AG09309 (cell line): ENCODE measurements at places on chromosomes 3 and 15.

DNA sequence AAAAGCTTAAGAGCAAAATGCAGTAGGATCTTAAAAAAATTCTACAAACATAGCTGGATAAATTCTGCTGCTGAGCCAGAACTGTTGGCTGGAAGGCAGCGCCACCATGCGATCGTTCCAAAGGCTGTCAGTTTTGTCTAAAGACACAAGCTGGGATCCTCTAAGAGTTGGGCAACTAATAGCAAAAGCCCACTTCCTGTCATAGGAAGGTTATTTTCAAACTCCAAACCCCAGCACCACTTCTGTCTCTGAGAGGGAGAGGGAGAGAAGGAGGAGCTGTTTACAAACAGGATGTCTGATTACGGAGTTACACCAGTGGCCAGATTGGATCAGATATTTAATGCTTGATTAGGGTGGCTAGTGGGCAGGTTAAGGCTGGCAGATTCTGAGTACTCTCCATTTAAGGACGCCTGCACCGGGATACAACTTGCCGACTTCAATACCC is 44.0 kb downstream of the EIF4E3 start:
- peak; percentile 44 for DNase-seq

DNA sequence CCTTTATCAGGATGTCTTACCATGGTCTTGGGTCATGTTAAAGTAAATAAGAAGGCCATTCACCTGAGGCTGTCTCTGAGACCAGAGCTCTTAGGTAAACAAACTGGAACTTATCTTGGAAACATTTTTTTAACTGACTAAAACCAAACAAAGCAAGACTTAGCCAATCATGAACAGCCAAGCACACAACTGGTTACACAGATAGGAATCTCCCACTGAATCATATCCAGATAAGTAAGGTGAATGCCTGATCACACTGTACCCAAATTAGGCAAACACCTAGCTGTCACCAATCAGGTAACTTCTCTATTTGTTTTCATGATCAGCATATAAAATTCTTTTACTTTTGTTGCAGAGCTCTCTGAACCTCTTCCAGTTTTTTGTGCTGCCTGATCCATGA is 205.4 kb downstream of the CNTN3 start:
- DNase-seq, result no peak

DNA sequence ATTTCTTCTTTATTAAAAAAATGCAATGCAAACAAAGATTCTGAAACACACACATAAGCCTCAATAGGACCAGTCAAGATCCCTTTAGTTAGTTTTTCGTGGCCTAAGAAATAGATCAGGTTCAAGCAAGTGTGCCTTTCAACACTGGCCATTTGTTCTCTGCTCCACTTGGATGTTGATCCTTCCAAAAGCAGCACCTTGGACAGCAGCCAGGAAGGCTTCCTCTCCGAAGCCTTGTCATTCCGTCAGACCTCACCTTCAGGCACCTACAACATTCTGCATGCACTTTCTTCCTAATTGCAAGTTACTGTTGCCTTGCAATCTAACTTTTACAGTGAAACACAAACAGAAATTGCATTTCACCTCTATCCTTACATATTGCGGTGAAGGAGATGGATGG is 155.9 kb upstream of the FEZF2 start:
- no peak for DNase-seq

- no peak for DNase-seq
Observed at GRCh38 chr3:150142936-150143335, 172.2 kb upstream of the PFN2 start.

DNA sequence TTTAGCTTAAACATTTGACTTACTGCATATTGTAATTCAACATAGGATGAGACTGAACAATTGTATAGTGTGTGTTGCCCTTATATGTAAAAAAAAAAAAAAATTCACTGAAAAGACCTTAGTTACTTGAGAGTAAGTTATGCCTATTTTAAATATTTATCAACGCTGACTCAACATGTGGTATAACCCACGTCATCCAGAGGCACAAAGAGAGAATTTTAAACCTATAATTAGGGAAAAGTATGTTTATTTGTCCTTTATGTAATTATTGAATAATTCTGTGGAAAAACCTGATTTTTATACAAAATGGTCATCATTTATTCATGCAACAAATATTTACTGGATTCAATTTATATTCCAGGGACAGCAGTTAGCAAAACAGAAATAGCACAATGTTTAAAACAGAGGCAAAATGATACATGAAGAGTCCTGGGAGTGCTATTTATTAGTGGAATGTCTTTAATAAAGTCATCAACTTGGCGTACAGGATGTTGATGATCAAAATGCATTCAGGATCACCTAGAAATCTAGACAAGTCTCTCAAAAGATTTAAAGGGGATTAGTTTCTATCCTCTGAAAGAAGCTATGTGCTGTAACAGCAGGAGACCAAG is 223.7 kb downstream of the PCCB start:
- peak; percentile 41 for DNase-seq

DNA sequence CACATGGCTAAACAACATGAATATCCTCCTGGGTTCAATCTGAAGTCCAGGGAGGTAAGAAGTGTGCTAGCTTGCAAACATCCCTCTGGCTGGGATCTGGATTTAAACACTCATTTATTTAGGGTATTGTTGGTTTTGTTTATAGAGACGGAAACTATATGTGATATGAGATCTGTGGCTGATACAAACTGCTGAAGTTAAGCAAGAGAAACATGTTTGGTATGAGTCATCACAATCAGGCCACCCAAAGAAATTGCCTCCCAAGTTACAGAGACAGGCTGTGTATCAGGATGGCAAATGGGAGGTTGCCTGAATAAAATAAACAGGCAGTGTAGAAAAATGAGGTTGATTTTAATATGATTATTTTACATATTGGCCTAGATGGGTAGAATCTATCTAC is 562.1 kb downstream of the IGSF11 start:
- no peak for DNase-seq

GRCh38 chr3:10194328-10195071 is 29.8 kb downstream of the IRAK2 start:
- DNase-seq, result no peak

GRCh38 chr3:40680685-40681657 is 156.2 kb downstream of the ZNF621 start:
- no peak for DNase-seq

GRCh38 chr3:80445641-80446040 is 677.8 kb upstream of the ROBO1 start:
- DNase-seq, result no peak

GRCh38 chr15:28961391-28961790 is 75.6 kb downstream of the APBA2 start:
- no peak for DNase-seq

GRCh38 chr15:91688811-91689210 is 164.7 kb upstream of the SLCO3A1 start:
- DNase-seq, result no peak

DNA sequence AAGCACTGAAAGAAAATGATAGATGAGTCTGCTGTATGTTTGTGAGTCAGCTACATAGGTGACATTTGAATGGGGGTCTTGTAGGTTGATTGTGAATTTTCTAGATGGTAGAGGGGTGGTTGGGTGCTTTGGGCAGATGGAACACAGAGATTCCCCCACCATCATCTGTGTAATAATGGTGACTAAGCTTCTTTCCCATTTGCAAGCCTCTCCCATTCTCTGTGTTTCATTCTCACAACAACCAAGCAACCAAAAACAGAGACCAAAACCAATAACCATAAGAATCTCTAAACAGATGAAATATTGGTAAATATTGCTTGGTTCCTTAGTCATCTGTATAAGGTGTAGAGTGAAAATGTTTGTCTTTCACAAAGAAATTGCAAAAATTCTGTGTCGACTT is 17.8 kb upstream of the UTS2B start:
- DNase-seq, result no peak

DNA sequence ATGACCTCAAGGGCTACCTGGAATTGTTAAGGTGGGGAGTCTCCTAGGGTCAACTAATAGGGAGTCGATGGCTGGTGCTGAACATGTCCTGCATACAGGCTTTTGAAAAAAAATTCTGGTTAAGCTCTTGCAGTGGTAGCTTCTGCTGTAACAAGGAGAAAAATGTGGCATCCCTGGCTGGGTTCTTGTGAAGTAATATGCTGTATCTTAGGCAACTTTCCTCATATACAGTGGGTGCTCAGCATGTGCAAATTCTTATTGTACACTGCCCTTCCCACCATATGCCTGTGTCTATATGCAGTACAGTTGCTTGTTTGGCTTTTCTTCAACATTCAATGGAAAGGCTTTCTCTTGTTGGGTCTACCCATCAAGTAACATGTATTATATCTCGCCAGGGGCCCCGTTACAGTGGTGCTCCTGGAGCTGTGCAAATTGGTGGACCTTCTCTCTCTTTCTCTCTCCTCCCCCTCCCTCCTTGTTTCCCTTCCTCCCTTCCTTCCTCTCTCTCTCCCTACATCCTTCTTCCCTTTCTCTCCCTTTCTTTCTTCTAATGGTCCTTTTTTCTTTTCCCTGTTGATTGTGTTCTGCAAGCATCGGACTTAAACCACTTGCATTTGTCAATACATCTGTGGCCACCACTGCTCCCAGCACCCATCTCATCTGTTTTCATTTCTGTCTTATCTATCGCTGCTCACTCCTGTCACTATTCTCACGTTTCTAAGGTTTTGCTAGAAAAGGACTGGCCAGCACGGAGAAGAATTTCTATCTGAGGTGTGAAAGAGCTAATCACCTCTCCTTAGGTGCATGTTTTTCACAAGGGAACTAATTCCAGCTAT is 35.2 kb downstream of the TGFBR2 start:
- DNase-seq, result no peak

DNA sequence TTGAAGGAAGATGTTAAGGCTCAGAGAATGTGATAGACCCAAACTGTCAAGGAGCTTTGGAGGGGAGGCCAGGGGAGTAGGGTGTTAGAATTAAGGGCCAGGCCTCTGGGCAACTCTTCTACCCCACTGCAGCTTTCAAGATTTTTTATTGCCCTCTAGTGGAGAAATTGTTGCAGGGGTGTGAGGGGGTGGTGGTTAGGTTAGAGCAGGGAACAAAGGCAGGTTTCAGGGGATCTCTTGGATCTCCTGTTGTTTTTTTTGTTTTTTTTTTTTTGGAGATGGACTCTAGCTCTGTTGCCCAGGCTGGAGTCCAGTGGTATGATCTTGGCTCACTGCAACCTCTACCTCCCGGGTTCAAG is 1.4 kb upstream of the SEC13 start:
- no peak for DNase-seq

GRCh38 chr15:61115241-61115640 is 113.9 kb downstream of the RORA start:
- peak; percentile 52 for DNase-seq

DNA sequence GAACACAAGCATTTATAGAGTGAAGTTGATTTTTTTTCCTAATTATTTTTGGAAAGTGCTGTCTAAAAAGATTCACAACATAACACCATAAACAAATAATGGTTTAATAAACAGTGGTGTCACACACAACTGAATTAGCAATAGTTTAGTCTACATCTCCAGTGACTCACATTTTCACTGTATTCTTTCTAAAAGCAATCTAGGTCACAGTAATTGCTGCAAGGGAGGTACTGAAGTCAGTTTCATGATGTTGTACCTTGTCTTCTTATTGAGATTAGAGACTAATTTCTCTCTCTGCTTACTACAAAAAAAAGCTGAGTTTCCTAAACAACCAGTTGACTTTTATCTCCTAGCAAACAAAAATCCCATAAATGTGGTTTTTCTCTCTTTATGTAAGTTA is 29.6 kb downstream of the PLSCR4 start:
- DNase-seq, result no peak

- DNase-seq, result no peak
Observed at GRCh38 chr3:114743746-114744485, 403.2 kb downstream of the ZBTB20 start.

DNA sequence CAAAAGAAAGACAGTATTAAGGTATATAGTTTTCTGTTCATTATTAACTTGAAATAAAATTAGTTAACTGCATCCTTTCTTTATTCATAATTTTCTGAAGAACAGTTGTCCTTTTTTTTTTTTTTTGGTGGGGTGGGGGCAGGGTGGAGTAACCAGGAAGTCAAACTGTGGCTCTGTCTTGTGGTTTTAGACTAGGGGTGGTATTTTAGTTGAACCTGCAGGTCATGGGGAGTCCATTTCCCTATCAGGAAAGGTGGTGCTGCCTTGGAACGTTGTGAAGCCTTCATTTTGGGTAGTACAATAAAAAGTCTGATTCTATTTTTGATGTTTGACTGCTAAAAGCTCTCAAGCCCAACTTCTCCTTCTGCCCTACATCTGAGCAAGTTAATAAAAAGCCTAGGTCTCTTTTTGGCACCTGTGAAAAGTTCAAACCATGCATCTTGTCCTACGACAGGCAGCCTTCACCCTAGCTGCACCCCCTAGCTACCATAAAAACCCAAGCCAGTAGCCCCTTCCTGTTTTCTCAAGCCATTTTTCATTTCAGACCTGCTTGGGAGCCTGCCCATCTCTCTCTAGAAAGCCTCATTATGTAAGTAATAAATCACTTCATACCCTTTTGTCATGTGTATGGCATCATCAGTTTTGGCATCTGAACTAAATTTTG is 31.2 kb upstream of the RIOX2 start:
- no peak for DNase-seq
